Diencephalon (tissue), 1 donor: ENCODE measurements at places on chromosomes 13 and 19. TPM values are rescaled to one million over a fixed set of nuclear protein-coding genes. Genes with fewer than 3 reads are reported as not detected.

ZNF823 gene
- total RNA-seq = 23.8 TPM

KLF1 gene
- 0.69 TPM for total RNA-seq

LENG9 gene
- 1.6 TPM for total RNA-seq

LRRC8E gene
- total RNA-seq = under 0.01 TPM

LILRA1 gene
- 0.23 TPM for total RNA-seq

CDKN2D gene
- 140 TPM for total RNA-seq
